Fibroblast of skin of right biceps (primary cell): ENCODE measurements at places on chromosomes 4 and X.
A peak's percentile ranks its signal among the peaks of the same experiment; 100 is the strongest.

DNA sequence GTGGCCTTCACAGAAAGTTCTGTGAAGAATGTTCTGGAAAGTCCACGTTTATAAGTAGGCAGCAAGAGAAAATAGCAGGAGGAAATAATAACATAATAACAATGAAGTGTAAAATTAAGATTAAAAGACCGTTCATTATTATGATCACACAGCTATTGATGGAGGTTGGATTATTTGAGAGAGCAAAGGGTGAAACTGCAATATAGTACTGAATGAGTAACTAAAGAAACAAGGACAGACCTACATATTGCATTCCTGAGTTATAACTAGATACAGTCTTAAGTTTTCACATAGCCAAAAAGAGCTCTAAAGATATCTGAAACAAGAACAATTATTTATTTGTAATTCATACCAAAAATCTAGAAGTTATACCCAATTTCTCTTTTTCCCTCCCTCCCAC is 122.9 kb upstream of the TMEM164 start:
- DNase-seq = no peak

DNA sequence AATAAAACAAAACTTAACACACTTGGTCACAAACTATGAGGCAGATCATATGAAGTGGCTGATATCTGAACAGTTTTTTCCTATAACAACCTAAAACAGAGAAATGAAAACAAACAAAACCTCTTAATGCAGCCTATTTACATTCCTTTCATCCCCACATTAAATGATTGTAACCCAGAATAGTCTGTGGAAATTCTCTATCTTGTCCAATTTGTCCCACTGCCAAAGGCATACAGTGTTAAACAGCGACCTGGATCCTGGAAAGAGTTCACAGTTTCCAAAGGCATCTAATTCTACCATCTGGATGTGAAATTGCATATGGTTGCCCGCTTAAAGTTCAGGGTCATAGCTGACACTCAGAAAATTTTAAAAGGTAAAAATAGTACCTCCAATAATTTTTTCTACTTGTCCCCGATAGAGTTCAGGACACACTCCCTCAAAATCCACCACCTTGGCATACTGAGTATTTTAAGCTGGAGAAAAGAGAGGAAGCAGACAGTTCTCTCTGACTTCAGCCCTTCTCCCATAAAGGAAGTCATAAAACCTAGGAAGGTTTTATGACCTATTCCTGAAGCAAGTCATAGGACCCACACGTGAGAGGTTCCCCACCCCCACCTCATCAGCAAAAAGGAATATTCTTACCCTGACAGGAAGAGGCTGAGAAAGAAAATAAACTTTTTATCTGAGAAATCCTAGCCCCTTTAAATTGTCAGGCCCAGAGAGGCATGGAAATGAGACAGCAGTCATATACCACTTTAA is 270.2 kb downstream of the PAPSS1 start:
- DNase-seq = no peak

- no peak for DNase-seq
These were observed 40.8 kb upstream of the CHRDL1 start for GRCh38 chrX:110836451-110836850.

DNA sequence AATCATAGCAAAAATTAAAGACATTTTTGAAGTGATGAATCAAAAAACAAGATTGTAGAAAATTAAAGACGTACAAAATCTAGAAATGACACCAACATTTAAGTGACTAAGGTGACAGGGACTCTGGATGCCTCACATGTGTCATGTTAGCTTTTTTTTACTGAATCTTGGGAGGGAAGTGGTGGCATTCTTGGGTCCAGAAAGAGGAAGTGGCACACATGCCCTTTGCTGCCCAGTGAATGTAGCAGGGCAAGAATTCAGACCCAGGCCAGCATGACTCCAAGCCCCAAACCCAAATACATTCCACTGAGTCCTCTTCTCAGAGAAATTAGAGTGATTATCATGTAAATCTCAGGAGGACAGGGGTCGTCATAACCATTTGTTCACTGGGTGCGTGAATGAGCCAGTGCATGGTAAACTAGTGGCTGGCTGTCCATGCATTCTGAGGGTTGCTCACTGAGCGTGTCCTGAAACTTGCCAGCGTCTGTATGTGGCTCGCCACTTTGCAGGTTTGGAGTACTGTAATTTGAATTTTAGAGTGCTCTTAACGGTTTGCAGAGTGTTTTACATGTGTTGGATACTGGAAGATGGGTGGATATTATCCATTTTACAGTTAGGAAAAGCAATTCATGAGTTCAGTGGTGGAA is 55.4 kb upstream of the TBC1D14 start:
- DNase-seq = no peak

GRCh38 chr4:13174001-13174400 is 310.1 kb downstream of the RAB28 start:
- peak; percentile 24 for DNase-seq

- DNase-seq = peak; percentile 87
These were observed 31.7 kb downstream of the RBBP7 start for GRCh38 chrX:16838202-16839066.

DNA sequence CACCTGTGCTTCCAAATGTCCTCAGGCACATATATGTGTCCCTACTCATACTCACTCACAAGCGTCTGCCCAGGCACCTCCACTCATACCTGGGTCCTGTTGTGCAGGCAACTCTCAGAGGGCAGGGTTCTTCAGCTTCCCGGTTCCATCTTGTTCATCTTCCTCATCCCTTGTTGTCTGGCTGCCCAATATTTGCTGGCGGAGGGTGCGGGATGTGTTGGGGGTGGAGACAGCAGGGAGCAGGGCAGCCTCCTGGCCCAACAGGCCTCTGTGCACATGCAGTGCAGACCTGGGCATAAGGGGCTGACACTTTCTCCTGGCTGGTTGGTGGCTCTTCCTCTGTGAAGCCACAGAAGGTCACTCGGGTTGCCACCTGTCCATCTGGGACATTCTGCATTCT is 32.1 kb downstream of the NBDY start:
- no peak for DNase-seq

- no peak for DNase-seq
These were observed 1608.7 kb downstream of the STIM2 start for GRCh38 chr4:28469387-28469786.

DNA sequence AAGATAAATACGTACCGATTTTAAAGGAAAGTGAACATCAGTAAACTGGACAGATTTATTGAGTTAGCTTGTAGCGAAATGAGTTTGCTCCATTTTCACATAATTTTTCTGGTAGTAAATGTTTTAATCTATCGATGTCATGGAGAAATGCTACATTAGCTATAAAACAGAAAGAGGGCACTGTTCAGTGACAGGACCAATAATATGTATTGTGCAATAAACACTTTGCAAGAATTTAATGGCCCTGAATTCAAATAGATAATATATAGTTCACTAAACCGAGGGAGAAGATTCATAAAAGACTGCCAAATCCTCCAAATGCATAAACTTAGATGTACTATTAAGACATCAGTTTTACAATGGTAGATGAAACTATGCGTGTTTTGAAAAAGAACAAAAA is 516.3 kb downstream of the ADGRL3 start:
- DNase-seq = no peak

DNA sequence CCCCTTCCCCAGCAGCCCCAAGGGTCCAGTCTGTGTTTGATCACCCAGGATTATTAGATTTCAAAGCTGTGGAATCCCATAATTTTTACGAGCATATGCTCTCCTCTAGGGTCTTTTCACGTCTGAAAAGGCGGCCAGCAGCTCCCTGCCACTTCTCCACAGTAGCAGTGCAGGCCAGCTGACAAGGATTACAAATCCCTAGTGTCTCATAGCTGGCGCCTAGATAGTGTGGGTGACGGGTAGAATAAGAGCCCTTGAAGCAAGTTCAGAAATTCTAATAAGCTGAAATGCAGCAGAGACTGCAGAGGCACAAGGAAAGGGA is 79.4 kb downstream of the RLIM start:
- no peak for DNase-seq

- no peak for DNase-seq
These were observed 544.8 kb upstream of the DIPK2B start for GRCh38 chrX:45745479-45745878.

GRCh38 chr4:106149911-106150310 is 166.1 kb downstream of the TBCK start:
- no peak for DNase-seq

GRCh38 chr4:1215141-1216075 is 33.5 kb downstream of the CTBP1 start:
- no peak for DNase-seq
